Left hindlimb (tissue), 1 donor: ENCODE measurements at places on chromosomes 12 and 14.

- DNase-seq = no peak
Observed at GRCh38 chr14:88562532-88562830, 356 bp upstream of the ZC3H14 start.

GRCh38 chr14:32468955-32469354, 139.9 kb downstream of the AKAP6 start:
- DNase-seq = no peak

- peak; percentile 19 for DNase-seq
Observed at GRCh38 chr12:131901431-131902331, 7.3 kb downstream of the ULK1 start.

DNA sequence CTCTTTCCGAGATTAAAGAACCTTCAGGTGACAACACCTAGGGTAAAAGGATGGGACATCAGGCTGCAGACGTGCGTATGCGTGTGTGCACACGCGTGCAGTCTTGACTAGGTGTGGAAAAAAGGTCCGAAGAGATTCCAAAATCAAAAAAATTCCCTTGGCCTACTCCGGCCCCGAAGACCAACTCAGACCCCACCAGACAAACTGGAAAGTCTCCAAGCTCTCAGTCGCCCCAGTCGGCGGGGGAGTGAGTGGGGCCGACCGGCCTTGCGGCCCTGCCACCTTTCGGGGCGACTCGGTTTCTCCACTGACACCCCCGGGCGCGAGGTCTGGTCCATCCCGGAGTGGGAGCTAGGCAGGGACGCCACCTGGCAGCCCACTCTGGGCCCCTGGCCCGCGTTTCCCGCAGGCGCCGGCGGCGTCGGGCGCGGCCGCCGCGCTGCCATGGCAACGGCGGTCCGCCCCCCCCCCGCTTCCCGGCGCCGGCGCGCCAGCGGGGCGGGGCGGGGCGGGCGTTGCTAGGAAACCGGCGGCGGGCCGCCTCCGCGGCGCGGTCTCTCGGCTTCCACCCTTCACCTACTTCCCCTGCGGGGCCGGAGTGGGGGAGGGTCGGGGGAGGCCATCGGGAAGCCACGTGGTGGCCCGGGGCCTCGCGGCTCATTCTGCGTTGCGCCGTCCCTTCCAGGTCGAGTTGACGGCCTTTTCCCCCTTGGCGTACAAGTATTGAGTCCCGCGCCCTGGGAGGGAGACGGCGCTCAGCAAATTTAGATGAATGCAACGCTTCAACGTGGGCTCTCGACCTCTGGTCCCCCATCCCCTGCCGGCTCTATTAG, 253.1 kb downstream of the EFCAB11 start:
- peak; percentile 91 for DNase-seq

DNA sequence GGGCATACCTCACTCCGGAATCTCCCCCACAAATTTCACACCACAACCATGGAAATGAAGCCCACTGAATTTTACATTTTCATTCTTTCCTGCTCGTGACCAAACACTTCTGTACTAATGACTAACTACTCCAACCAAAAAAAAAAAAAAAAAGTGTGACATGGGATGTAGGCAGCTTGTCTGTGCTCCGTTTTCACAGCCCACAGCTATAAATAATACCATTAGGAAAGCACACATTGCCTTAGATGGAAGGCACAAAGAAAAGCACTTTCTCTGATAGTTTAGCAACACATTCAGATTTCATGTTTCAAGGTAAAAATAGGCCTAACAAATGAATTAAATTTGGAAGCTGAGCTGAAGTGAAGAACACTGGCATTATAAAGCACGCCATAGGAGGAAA, 42.5 kb downstream of the DUSP6 start:
- no peak for DNase-seq

DNA sequence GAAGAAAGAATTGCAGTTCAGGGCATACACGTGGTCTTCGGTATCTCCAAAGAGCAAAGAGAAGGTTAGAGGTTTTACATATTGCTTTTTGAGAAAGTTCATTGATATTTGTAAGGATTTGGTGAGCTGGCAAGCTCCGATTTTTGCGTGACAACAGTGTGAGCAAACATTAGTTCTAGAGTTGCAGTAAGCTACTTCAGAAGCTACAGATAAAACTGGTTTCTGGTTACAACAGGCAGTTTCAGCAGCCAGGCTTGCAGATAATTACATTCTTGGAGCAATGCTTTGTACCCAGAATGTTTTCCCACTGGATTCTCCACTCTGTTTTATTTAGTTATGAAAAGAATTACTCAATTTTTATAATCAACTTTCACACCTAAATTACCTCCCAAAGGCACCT, 28.2 kb downstream of the KLRK1 start:
- DNase-seq = no peak

DNA sequence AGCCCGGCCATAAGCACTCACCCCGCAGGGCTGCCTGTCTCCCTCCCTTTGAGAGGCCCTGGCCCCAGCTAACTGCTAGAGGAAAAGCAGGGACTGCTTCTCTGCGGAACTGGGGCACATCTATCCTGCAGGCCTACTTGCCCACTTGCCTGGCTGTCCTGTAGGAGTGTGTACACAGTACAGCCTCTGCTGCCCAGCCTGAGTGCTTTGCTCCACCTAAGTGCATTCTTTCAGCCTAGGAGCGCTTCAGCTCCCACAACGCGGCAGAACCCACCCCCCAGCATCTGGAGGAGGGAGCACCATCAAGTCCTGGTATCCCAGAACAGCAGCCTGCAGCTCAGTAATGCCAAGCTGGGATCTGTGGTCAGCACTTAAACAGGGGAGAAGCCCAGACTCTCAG, 79.9 kb upstream of the CD163 start:
- no peak for DNase-seq

DNA sequence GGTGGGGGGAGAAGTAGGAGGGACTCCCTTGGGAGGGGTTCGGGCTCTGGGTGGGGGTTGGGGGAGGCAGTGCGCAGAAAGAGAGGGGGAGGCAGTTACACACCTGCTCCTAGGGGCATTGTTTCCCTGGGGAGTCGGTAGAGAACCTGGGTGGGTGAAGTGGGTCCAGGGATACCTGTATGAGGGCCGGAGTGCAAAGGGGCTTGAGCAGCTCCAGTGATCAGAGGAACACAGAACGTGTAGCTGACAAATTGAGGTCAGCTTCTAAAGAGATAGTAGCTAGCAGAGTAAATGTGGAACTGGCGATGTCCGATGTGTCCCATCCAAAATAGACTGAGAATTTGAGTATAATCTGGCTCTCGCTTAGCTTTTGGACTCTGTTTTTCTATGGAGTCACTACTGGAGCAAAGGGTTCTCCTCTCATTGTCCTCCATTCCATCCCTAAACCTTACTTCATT, 502 bp downstream of the SMARCD1 start:
- no peak for DNase-seq

DNA sequence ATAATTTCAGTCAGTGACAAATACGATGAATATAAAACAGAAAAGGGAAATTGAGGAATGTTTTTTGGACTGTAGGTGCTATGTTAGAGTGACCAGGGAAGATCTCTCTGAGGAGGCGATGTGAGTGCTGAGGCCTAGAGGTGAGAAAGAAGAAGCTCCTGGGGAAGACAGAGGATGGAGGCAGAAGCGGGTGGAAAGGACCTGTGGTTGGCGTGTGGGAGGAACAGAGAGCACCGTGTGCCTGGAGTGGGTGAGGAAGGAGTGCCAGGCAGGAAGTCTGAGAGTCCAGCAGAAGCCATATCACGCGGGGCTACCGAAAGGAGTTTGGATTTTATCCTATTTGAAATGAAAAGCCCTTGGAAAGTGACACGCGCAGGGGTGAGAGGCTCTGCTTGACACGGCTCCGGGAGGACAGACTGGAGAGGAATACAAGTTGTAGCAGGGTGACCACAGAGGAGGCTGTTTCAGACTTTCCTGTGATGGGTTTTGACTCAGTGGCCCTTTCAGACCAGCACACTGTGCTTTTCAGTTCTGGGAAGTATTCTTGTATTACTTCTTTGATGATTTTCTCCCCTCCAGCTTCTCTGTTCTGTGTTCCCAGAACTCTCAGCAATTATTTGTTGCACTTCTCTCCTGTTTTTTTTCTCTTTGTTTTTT, 96.9 kb downstream of the VRK1 start:
- no peak for DNase-seq

- DNase-seq = no peak
Observed at GRCh38 chr14:87102811-87103378, 890.1 kb downstream of the GALC start.

- DNase-seq = no peak
Observed at GRCh38 chr12:34126239-34126641, 103.9 kb downstream of the ALG10 start.

DNA sequence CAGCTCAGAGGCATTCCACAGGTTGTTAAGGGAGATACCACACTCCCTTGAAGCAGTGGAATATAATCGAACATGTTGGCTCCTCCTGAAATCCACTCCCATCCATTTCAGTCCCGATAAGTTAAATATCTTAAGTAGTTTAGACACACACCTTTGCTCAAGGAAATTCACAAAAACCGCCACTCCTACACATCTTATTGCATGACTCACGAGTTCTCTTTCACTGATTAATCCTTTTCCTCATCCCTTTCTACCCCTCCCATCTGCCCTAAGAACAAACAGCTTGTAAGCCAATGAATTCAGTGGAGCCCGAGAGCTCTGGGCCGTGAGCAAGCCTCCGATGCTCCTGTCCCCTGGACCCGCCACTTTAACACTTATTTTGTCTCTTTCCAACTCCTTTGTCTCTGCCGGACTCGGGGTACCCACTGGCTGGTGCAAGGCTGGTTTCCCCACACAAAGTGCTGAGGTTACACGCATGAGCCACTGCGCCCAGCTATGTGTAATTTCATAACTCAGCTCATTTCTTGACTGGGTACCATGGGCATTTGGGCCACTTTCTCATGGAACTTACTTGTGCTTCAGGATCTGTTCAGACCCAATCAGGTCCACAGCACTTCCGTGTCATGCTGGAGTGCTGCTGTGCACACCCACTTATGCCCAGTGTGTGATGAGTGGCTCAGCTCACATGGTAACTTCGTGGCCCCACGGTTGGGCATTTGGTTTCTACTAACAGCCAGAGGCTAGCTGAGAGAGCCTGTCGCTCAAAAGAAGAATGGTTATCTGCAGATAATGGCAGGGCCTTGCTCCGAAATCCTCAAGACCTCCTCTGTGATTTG, 171.8 kb upstream of the ALG10B start:
- DNase-seq = no peak

GRCh38 chr12:3604286-3604685, 113.3 kb downstream of the PRMT8 start:
- no peak for DNase-seq

DNA sequence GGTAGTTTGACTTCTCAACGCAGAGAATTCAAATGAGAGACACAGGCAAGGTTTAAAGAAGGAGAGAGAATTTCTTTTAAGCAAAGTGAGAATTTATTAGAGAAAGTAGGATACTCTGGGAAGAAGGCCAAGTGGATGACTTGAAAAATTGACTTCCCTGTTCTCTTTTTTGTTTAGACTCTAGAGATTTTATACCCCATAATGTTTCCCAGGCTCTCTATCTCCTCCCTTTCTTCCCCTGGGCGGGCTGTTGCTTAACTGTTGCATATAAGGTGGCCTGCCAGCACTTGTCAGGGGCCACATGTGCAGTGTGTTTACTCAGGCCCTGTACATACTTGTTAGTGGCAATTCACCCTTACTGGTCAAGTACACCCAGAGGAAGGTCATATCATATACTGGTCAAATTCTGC, 403.7 kb downstream of the SLC6A15 start:
- no peak for DNase-seq
